ENCODE measurements at places on chromosomes 13 and 19.

GRCh38 chr13:112134391-112135075 is 67.6 kb downstream of the SOX1 start:
- no peak for DNase-seq

DNA sequence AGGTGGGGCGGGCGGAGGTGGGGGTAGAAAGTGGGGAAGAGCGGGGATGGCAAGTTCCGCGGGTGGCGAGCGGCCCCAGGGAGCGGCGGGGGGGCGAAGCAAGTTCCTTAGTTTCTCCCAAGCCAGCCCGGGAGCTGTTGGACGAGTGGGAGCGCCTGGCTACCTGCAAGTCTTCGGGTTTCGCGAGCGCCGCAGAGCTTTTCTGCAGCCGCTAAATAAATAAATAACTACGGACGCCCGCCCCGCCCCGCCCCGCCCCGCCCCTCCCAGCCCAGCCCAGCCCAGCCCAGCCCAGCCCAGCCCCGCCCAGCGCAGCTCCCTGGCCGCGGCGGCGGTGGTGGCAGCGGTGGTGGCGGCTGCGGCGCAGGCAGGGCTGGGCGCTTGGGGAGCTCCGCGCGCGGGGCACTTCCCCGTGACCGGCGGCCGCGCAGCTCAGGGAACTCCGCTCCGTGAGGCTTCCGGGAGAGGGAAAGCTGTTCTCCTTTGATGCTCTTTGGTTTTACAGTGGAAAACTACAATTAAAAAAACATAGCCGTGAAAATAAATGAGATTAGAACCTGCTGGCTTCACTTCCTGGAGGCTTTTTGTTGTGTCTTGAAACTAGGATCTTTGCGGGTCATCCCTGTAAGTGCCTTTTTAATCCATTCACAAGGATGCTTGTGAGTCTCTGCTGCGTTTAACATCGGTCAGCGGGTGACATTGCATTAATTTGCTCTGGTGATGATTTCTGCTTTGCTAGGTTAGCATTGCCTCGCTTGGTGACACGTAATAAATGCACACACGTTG is at the start of gene UBE2L5:
Gene UBE2L5, plus strand, starts transcription at position 440 of the 786 bp plus-strand sequence. CDS start 5,498 bp downstream, outside the sequence.
- DNase-seq: peak; percentile 71

- no peak for DNase-seq
Observed at GRCh38 chr13:46679369-46680120, 117.4 kb downstream of the ESD start.

DNA sequence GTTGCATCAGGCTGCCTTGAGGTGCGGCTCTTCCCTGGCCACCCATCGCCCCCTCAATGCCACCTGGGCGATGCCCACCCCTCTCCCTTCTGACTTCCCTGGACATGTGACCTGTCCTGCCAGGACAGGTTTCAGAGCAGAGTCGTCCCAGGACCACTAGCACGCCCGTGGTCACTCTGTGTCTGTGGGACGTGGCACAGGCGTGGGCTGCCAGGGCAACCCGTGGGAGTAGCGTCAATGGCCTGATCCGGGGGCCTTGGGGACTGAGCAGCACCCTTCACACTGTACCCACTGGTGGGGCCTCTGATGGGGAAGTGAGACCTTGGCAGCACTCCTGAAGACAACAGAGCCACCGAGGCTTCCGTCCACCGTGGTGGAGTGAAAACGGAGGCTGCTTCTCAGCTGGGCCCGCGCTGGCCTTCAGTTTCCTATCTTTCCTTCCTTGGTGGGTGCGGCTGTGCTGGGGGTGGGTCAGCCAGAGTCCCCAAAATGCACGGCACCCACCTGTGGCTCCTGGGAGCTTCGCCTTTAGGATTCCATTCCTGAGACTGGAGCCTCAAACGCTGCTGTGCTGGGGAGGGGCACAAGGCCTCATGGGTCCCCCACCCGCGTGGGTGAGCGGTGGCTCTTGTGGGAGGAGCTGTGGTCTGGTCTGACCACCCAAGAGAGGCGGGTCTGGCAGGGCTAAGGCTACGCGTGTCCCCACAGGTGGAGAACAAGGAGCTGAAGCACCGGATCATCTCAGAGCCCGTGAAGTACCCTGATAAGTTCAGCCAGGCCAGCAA is 26.7 kb upstream of the TMEM255B start:
- no peak for DNase-seq

DNA sequence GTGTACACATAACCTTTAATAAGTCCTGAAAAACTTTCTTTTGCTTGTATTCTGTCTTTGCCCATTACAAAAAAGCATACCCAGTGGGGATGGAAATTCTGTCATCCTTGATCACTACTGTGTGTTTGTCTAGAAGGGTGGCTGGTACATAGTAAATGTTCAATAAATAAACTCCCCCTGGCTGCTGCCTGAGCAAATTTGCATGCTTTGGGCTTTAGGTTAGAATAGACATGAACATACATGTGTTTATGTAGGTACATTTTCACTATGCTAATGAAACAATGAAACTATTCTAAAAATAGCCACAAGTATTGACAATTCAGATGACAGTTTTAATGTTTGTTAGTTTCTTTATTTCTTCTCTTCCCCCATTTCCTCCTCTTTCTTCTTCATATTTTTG is 36.1 kb downstream of the TNFSF13B start:
- DNase-seq: no peak

GRCh38 chr19:35750167-35750566 is 1.8 kb downstream of the LIN37 start:
- no peak for DNase-seq

DNA sequence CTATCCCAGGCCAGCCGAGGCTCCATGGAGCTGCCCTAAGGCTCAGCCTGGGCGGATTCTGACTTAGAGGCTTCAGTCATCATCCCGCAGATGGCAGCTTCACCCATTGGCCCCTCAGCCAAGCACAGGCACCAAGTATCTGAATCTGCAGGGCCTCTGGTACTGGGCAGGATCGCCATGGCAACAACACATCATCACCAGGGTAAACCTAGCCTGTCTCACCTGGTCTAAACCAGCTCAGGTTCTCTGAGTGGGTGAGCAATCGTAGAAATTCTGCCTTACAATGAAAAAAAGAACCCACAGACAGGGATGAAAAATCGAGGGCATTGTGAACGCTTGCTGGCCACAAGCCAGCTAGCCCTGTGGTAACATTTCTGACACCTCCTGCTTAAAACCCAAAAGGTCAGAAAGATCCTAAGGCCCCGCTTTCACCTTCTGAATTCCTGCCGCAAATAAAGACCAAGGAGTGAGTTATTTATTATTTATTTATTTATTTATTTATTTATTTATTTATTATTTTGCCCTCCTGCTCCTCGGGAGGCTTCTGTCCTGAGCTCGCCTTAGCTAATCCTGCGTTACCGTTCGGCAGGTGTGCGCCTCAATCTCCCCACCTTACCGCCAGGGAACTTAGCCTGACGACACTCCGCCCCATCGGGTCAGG is 12.0 kb upstream of the CEACAM21 start:
- no peak for DNase-seq

GRCh38 chr13:79044415-79044814 is 361.6 kb downstream of the RBM26 start:
- no peak for DNase-seq

DNA sequence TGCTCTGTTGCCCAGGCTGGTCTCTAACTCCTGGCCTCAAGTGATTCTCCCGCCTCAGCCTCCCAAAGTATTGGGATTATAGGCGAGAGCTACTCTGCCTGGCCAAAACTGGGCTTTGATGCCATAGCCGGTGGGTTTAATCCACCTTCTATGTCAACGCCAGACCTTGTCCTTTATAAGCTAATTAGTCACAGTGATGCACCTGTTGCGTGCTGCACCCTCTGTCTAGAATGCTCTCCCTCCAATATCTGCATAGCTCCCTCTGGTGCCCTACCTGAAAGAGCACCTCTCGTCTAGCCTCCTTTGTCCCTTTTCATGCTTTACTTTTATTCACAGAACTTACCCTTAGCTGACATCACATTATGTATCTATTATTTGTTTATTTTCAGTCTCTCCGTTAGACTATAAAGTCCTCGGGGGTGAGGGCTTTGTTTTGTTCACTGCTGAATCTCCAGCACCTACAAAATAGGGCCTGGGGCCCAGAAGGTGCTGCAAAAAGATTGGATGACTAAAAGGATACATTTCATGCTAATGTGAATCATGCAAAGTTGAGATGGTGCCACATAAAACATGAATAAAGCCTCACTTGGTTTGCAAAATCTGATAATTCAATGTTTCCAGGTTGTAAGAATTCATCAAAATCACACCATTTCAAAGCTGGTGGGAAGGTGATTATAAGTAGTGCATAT is 148.1 kb downstream of the USP12 start:
- no peak for DNase-seq

GRCh38 chr19:8208922-8209461 is at the start of gene CERS4:
CERS4 (plus strand) TSS chr19:8209370; CDS start chr19:8251077, 41,707 bp downstream.
- peak; percentile 67 for DNase-seq

DNA sequence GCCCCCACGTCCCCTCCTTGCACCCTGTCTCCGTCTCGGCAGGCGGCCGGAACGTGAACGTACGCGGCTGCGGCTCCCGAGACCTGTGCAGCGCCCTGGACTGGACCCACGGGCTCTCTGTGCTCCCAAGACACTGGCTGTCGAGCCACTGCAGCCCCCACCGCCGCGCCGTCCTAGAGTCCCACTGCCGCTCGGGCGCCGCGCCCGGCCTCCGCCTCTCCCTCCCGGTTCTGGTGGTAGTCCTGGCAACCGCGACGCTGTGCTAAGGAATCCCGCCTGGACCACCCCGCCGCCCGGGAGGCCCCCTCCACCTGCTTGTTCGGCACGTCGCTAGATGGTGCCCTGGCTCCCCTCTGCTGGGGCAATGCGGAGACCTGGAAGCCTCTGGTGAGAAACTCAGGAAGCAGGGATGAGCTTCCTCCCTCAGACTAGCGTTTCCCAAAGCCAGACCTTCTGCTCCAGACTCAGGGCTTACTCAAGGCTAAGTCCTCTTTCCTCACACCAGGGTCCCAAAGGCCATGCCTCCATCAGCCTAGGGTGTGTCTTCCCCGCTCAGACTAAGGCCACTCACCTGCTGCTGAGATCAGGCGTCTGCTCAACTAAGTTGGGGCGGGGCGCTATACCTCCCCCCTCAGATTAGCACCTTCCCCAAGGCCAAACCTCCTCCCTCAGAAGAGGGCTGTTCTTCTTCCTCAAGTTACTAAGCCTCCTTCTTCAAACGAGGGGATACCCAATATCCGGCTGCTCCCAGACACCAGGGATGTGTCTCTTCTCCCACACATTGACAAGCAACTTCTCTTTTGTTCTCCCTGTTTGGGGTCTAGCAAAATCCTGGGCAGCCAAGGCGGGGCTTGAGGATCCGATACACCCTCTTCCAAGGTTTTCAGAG is 16.1 kb upstream of the IRGC start:
- peak; percentile 36 for DNase-seq

DNA sequence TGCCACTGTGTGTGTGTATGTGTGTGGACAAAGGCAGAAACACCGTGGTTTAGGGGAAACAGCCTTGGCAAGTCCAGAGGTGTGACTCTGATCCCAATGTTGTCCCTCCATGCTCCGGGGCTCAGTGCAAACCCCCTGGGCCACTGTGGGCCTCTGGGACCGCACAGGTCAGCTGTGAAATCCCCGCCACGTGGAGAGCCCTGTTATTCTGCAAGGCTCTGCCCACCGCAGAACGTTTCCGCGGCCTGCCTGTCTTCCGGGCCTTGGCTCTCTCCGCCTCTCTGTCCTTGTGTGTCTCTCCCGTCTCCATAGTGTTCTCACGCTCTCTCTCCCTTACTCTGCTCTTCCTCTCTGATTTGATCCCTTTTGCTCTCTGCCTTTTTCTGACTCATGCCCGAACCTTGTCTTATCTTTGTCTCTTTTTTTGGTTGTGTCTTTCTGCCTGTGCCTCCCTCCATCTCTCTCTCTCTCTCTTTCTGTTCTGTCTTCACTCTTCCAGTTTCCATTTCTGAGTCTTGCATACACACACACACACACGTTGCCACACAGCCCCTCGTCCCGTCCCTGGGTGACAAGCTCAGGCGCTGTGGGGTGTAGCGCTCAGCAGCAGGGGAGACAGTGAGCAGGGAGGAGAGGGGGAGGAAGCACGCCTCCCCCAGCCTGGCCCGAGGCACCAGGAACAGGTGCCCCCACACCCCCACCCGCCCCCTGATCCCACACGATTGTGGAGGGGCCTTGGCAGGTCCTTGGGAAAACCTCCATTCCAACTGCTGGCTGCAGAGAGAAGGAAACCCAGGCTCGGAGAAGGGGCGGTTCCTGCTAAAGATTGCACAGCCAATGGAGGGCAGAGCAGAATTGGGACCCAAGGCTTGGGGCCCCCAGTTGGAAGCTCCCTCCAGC is 3.0 kb downstream of the TTYH1 start:
- DNase-seq: no peak
